Activated T-helper 1 cell treated with Interleukin-2 at 50 U/mL for 16 hours (primary cell): ENCODE measurements at places on chromosomes 6 and 20.

GRCh38 chr6:133978896-133979240 is 25.8 kb downstream of the TBPL1 start:
- DNase-seq: no peak

GRCh38 chr6:6386010-6386409 is 65.5 kb upstream of the F13A1 start:
- DNase-seq: no peak

DNA sequence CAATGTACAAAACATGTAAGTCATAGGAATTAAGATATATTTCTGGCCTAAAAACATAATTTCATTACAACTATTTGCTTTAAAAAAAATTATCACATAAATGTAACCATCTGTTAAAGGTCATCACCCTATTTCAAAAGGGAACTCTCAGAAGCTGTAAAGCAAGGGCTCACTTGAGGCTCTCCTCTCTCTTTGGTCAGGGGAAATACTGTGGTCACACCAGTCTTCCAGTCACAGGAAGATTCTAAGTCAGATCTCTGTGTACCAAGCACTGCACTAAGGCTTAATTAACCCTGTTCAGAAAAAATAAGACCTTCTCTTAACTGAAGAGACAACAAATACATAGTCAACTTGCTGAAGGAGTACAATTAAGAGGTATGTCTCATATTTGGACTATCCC is 75.6 kb downstream of the MMS22L start:
- DNase-seq: no peak

GRCh38 chr6:89013438-89013837 is 50.0 kb upstream of the RNGTT start:
- DNase-seq: no peak
